ENCODE measurements at places on chromosomes 2 and 18. TPM values are rescaled to one million over a fixed set of nuclear protein-coding genes. Genes with fewer than 3 reads are reported as not detected.

DNA sequence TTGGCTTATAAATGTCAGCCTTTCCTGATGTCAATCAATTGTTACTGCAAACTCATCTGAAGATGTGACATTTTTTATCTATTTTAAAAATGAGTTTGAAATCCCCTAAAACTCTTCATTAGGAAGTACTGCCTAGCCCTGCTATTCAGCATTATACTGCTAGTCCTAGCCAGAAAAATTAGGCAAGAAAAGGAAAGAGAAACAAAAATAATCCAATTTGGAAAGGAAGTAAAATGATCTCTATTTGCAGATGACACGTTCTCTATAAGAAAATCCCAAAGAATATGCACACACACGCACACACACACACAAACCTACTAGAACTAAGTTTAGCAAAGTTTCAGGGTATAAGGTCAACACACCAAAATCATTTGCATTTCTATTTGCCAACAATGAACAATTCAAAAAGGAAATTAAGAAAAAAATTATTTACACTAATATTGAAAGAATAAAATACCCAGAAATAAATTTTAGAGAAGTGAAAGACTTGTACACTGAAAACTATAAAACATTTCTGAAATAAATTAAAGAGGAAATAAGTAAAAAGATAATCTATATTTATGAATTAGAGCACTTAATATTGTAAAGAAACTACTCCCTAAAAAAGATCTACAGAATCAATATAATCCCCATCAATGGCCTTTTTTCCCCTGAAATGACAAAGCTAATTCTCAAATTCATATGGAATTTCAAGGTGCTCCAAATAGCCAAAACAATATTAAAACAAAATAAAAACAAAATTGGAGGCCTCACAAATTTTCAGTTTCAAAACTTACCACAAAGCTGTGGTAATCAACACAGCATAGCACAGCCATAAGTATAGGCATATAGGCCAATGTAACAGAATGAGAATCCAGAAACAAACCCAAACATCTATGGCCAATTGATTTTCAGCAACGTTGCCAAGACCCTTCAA, 433.7 kb upstream of the TRIB2 start:
- H3K4me3 ChIP-seq: no peak overlapping the region
- H3K27ac ChIP-seq: no peak overlapping the region
- no peaks in the 10 kb centered on the region for H3K27me3 ChIP-seq

- H3K36me3 ChIP-seq: peaks cover 49% of the 10 kb centered on the region
- H3K27me3 ChIP-seq: no peaks in the 10 kb centered on the region
- H3K4me1 ChIP-seq: peaks cover 5% of the 10 kb centered on the region
- no peak overlapping the region for H3K4me3 ChIP-seq
- H3K27ac ChIP-seq: no peak overlapping the region
- no peak for DNase-seq
Observed at GRCh38 chr18:35284841-35285240, 5.2 kb downstream of the ZSCAN30 start.

GRCh38 chr2:54047091-54047490, 68.3 kb upstream of the ACYP2 start:
- H3K36me3 ChIP-seq: peaks cover 6% of the 10 kb centered on the region
- H3K27me3 ChIP-seq: no peaks in the 10 kb centered on the region
- no peaks in the 10 kb centered on the region for H3K4me1 ChIP-seq

Gene TRIM43
- total RNA-seq: not detected

DNA sequence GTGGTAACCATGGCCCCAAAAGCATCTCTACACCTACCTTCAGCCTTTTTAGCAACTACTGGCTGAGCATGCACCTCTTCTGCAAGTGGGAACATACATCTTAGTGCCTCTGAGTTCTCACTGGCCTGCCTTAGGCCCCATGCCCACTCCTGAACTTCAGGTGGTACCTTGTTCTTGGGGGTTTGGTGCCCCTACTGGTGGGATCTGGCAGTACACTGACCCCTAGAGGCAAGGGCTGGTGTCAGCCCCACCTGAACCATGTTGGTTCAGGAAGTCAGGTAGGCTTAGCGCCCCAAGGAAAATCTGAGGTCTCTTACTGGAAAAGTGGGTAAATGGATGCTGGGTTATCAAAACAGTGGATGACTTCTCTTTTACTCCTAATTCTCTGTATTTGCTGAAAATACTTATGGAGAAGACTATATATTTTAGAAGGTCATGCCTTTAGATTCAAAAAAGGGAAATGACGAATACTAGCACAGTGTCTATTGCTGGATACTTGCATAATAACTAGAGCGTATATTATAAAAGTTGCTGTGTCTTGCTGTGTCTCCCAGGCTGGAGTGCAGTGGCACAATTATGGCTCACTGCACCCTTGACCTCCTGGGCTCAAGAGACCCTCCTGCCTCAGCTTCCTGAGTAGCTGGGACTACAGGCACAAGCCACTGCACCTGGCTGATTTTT, 84.6 kb downstream of the RAB31 start:
- no peak overlapping the region for H3K27ac ChIP-seq
- peaks cover 3% of the 10 kb centered on the region for H3K4me1 ChIP-seq
- H3K27me3 ChIP-seq: no peaks in the 10 kb centered on the region

- H3K36me3 ChIP-seq: peaks cover 14% of the 10 kb centered on the region
- no peaks in the 10 kb centered on the region for H3K27me3 ChIP-seq
- no peak overlapping the region for H3K27ac ChIP-seq
- no peak overlapping the region for H3K4me3 ChIP-seq
Observed at GRCh38 chr2:67719351-67719750, 322.2 kb downstream of the ETAA1 start.

- H3K36me3 ChIP-seq: no peaks in the 10 kb centered on the region
- no peak overlapping the region for H3K4me3 ChIP-seq
- H3K4me1 ChIP-seq: peaks cover 6% of the 10 kb centered on the region
Observed at GRCh38 chr2:119741001-119741400, 18.7 kb upstream of the PTPN4 start.

- no peak overlapping the region for H3K4me3 ChIP-seq
- H3K27me3 ChIP-seq: no peaks in the 10 kb centered on the region
- H3K27ac ChIP-seq: no peak overlapping the region
- peaks cover 10% of the 10 kb centered on the region for H3K4me1 ChIP-seq
- no peak for DNase-seq
Observed at GRCh38 chr2:115560666-115561065, 1118.2 kb downstream of the DPP10 start.

Gene KIAA2012
- total RNA-seq: not detected
